Activated CD4-positive, alpha-beta memory T cell treated with anti-CD3 and anti-CD28 coated beads for 36 hours (primary cell): ENCODE measurements at places on chromosomes 1 and 21. TPM values are rescaled to one million over a fixed set of nuclear protein-coding genes. Genes with fewer than 3 reads are reported as not detected.
A peak's percentile ranks its signal among the peaks of the same experiment; 100 is the strongest.

The MAP3K21 gene
- total RNA-seq = 5.6 TPM

DNA sequence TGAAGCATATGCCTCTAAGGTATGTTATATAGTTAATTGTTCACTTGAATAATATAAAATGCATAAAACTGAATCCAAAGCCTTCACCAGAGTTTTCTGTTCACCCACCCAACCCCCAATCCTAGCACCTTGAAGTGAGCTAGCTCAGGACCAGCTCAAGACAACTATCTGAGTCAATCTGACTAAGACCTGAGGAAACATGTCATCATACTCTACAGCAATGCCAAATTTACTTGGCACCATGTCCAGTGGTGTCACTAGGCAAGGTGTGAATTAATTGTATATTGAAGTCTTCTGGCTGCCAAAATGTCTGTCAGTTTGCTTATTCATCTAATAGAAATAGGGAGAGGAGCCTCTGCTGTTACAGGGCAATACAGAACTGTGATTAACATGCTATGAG lies 3.8 kb downstream of the DNASE2B start:
- H3K27me3 ChIP-seq = no peaks in the 10 kb centered on the region
- H3K4me1 ChIP-seq = no peaks in the 10 kb centered on the region
- DNase-seq = no peak

GRCh38 chr1:3323021-3323795 lies 131.3 kb upstream of the ARHGEF16 start:
- H3K4me1 ChIP-seq = no peaks in the 10 kb centered on the region
- H3K27me3 ChIP-seq = peaks cover 2% of the 10 kb centered on the region
- DNase-seq = no peak
- H3K27ac ChIP-seq = no peak overlapping the region
- H3K4me3 ChIP-seq = no peak overlapping the region

The S100A5 gene
- total RNA-seq = 3.3 TPM

DNA sequence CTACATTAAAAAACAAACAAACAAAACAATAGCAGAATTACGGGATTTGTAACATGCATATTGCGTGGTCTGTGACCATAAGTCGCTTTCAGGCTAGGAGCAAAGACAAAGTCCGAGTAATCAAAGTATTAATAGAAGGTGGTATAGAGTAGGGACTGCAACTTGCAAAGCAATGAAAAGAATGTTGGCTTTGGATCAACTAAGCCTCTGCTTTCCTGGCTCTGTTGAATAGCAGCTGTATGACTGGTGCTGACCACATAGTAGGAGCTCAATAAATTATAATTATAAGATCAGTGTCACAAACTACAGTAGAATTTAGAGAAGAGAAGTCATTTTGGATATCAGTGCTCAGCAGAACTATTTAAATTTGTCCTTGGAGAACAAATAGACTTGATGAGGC lies 586.4 kb downstream of the DPYD start:
- H3K36me3 ChIP-seq = peaks cover 1% of the 10 kb centered on the region
- H3K4me3 ChIP-seq = no peak overlapping the region
- H3K27me3 ChIP-seq = no peaks in the 10 kb centered on the region
- no peaks in the 10 kb centered on the region for H3K4me1 ChIP-seq

GRCh38 chr1:236141447-236142252 lies 689 bp upstream of the GPR137B start:
- peaks cover 29% of the 10 kb centered on the region for H3K27me3 ChIP-seq
- no peak overlapping the region for H3K27ac ChIP-seq
- H3K36me3 ChIP-seq = peaks cover 2% of the 10 kb centered on the region
- H3K4me1 ChIP-seq = peaks cover 21% of the 10 kb centered on the region
- no peak for DNase-seq

DNA sequence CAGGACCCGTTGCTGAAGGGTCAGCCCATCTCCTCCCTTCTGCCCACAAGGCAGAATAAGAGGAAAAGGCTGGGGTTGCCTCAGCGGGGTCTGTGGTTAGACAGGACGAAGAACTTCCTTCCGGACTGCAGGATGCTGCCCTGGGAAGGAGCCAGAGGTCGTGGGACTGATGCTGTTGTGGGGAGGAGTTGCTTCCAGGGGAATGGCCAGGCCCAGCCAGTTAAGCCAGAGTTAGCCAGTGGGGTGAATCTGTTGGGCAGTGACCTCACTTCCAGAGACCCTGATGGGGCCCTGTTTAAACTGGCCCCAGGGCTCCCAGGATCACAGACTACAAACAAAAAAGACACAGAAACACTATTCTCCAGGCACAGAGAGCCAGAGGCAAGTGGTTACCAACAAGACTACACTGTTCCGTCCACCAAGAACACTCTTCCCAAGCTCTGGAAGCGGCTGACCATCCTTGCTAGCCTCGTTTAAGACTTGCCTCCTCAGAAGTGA lies 13.0 kb downstream of the FAM229A start:
- peaks cover 51% of the 10 kb centered on the region for H3K4me1 ChIP-seq
- no peaks in the 10 kb centered on the region for H3K36me3 ChIP-seq
- no peaks in the 10 kb centered on the region for H3K27me3 ChIP-seq
- no peak for DNase-seq

DNA sequence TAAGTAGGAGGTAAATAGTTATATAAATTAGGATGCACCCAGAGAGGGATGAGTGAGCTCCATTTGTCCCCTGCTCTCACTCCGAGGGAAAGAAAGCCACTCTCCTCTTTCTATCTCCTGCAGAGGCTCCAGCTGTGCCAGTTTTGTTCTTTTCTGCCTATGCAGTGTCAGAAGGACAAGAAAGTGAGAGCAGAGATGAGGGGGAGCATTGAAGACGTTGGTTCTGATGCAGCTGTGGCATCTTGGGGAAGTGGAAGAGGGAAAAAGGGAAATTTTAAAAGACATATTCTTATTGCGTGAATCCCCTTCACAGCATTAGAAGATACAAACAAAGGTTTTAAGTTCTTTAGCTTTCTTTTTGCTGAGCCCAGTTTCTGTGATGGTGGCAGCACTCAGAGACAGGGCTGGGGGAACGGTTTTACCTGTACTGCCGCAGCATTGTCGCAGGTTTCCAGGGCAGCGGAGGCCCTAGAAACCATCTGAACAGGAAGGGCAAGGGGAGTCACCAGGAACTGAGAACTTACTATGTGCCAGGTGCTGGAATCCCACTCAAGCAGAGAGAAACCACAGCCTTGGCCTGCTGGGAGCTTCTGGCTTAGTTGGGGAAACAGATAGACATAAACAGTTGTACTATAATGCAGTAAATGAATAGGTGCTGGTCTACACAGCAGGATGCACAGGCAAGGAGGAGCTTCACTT lies 44.9 kb upstream of the USP24 start:
- DNase-seq = no peak
- H3K36me3 ChIP-seq = no peaks in the 10 kb centered on the region

The USH2A gene
- not detected for total RNA-seq

The ITPKB gene
- total RNA-seq = 37.5 TPM

DNA sequence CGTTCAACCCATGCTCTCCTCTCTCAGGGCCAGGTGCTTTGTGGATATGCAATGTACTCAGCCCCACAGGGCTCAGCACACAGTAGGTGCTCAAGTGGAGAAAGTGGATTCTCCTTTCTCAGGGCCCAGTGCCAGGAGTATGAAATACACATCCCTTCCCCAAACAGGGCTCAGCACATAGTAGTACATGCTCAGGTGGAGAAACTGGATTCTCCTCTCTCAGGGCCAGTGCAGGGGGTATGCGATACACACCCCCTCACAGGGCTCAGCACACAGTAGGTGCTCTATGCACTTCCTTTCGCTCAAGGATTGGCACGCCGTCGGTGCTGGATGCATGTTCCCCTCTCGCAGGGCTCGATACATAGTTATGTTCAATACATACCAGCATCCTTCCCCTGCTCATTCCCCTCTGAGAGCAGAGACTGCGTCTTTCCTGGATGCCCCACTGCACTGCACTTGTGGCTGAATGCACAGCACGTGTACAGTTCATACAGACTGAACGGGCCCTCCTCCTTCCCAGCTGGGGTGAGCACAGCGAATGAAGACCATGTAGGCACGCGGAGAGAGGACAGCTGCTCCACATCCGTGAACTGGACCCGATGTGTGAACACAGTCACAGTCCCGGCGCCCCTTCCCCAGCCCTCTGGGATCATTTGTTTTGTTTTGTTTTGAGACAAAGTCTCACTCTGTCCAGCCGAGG lies 16.6 kb upstream of the DISP3 start:
- H3K27me3 ChIP-seq = peaks cover 2% of the 10 kb centered on the region
- peaks cover 3% of the 10 kb centered on the region for H3K4me1 ChIP-seq
- no peak for DNase-seq
- no peaks in the 10 kb centered on the region for H3K36me3 ChIP-seq
- H3K27ac ChIP-seq = no peak overlapping the region

DNA sequence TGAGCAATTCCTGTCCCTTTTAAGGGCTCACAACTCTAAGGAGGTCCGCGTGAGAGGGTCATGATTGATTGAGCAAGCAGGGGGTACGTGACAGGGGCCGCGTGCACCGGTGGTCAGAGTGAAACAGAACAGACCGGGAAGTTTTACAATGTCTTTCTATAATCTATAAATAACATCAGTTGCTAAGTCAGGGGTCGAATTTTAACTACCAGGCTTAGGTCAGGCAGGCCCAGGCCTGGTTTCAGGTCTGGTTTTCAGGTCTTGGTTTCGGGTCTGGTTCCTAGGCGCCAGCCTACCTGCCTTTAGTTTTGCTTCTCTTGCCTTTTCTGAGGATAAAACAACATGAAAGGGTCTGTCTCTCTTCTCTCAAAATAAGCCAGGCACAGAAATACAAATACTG lies 476.0 kb upstream of the CAMK1G start:
- H3K4me1 ChIP-seq = no peaks in the 10 kb centered on the region
- no peak for DNase-seq
- H3K4me3 ChIP-seq = no peak overlapping the region
- H3K27ac ChIP-seq = no peak overlapping the region
- H3K36me3 ChIP-seq = no peaks in the 10 kb centered on the region

The TMEM39B gene
- total RNA-seq = 18.9 TPM

GRCh38 chr1:85623061-85623471 lies 42.5 kb downstream of the CCN1 start:
- DNase-seq = no peak
- H3K27me3 ChIP-seq = no peaks in the 10 kb centered on the region
- H3K4me1 ChIP-seq = no peaks in the 10 kb centered on the region
- H3K4me3 ChIP-seq = no peak overlapping the region
- peaks cover 51% of the 10 kb centered on the region for H3K36me3 ChIP-seq

- peak; percentile 88 for DNase-seq
- peaks cover 37% of the 10 kb centered on the region for H3K4me1 ChIP-seq
- H3K27me3 ChIP-seq = peaks cover 30% of the 10 kb centered on the region
- H3K27ac ChIP-seq = no peak overlapping the region
Measured at GRCh38 chr1:31705080-31705866, 1.5 kb upstream of the COL16A1 start.

GRCh38 chr1:24783713-24784112 lies 38.5 kb downstream of the CLIC4 start:
- H3K4me1 ChIP-seq = peaks cover 2% of the 10 kb centered on the region
- H3K27me3 ChIP-seq = peaks cover 3% of the 10 kb centered on the region
- H3K36me3 ChIP-seq = no peaks in the 10 kb centered on the region
- H3K27ac ChIP-seq = no peak overlapping the region
- no peak for DNase-seq

DNA sequence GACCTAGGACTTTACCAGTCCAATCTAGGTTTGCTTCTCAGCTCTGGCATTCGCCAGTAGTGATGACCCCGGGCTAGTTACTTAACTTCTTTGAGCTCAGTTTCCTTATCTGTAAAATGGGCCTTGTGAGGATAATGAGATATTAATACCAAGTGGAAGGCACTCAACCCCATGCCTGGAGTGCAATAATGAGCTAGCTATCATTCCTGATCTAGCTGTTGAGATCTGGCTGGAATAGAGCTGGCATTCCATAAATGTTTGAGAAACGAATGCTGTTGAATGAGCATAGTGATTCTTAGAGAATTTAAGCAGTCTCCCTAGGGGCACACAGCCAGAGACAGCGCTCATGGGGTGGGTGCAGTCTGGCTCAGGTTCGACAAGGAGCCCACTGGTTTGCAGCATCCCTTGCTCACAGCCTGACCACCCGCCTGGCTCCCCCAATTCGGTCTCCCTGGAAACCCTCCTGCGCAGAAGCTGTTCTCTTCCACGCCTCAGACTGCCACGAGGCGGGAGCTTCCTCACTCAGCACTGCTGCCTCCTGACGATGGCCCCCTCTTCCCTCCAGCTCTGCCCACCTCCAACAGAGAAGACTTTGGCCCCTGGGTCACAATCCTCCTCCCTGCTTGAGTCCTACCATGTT lies 32.5 kb downstream of the DHCR24 start:
- H3K36me3 ChIP-seq = peaks cover 37% of the 10 kb centered on the region
- no peak overlapping the region for H3K4me3 ChIP-seq
- H3K27me3 ChIP-seq = no peaks in the 10 kb centered on the region
- H3K4me1 ChIP-seq = no peaks in the 10 kb centered on the region
- H3K27ac ChIP-seq = no peak overlapping the region
- DNase-seq = no peak

- DNase-seq = no peak
- no peak overlapping the region for H3K4me3 ChIP-seq
- H3K27me3 ChIP-seq = no peaks in the 10 kb centered on the region
- no peaks in the 10 kb centered on the region for H3K4me1 ChIP-seq
- H3K27ac ChIP-seq = no peak overlapping the region
- H3K36me3 ChIP-seq = no peaks in the 10 kb centered on the region
Measured at GRCh38 chr1:95650631-95651030, 416.6 kb downstream of the RWDD3 start.

- no peaks in the 10 kb centered on the region for H3K27me3 ChIP-seq
- peaks cover 27% of the 10 kb centered on the region for H3K36me3 ChIP-seq
- H3K4me3 ChIP-seq = peak overlapping the region; percentile 95
- H3K4me1 ChIP-seq = peaks cover 22% of the 10 kb centered on the region
Measured at GRCh38 chr1:46246548-46247435, 771 bp upstream of the RAD54L start.

DNA sequence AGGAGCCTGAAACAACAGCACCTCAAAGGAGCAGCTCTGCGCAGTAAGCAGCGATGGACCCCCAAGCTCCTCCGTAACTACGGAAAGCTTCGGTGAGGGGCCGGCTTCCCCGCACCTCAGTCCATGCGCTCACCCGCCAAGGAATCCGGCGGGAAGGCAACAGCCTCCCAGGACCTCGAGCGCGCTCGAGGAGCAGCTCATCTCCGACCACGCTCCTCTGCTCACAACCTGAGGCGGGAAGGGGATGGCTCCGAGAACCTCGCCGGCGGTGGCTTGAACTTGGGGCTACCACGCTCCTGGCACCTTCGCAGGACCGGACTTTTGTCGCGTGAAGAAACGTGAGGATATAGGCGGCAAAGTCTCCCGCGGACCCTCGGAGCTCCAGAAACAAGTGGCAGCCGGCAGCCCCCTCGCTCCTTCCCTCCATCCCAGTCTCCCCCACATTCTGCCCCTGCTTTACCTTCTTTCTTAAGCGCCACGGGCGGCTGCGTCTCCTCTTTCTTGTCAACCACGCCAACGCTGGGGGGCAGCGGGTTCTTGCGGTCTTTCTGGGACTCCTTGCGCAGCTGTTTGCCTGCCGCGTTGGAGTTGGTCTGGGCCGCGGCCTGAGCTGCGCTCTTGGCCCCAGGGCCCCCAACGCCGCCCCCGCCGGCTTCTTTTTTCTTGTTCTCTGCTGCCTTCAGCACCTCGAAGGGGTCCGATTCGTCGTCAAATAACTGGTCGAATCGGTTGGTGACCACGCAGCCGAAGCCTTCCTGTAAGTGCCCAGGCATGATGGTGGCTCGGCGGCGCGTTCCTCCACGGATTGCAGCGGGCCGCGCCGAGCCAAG lies 459 bp downstream of the SERBP1 start:
- peak overlapping the region; percentile 97 for H3K27ac ChIP-seq
- H3K27me3 ChIP-seq = no peaks in the 10 kb centered on the region
- peaks cover 53% of the 10 kb centered on the region for H3K36me3 ChIP-seq
- peak; percentile 50 for DNase-seq
- peak overlapping the region; percentile 83 for H3K4me3 ChIP-seq
- peaks cover 57% of the 10 kb centered on the region for H3K4me1 ChIP-seq

- no peaks in the 10 kb centered on the region for H3K36me3 ChIP-seq
- DNase-seq = no peak
- H3K4me3 ChIP-seq = no peak overlapping the region
- no peak overlapping the region for H3K27ac ChIP-seq
- peaks cover 19% of the 10 kb centered on the region for H3K27me3 ChIP-seq
Measured at GRCh38 chr21:45954261-45954660, 27.3 kb upstream of the COL6A1 start.

The PKP1 gene
- total RNA-seq = not detected
